ENCODE measurements at places on chromosomes 11 and 22.

DNA sequence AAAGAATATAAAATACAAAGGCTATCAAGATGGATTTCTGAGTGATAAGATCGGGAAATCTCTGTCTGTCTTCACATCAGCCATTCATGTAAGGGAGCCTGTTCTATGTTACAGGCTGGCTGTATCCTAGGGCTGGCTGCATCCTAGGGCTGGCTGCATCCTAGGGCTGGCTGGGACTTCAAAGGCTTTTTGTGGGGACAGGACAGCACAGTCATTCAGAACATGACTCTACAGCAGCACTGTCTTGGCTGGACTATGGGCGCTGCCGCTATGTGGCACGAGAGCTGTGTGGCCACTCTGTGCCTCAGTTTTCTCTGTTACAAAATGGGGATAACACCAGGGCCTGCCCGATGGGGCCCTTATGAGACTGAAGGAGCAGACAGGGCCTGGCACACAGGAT is 10.2 kb downstream of the ADAMTS8 start:
- no peak for DNase-seq

GRCh38 chr11:59225017-59225416 is 12.3 kb upstream of the MPEG1 start:
- no peak for DNase-seq

DNA sequence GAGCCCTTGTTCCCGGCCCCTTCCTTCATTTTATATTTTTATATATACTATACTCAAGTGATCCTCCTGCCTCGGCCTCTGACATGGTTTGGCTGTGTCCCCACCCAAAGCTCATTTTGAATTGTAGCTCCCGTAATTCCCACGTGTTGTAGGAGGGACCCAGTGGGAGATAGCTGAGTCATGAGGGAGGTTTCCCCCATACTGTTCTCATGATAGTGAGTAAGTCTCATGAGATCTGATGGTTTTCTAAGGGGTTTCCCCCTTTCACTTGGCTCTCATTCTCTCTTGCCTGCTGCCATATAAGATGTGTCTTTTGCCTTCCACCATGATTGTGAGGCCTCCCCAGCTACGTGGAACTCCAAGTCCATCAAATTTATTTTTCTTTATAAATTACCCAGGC is 7.2 kb upstream of the ZNF280A start:
- no peak for DNase-seq

DNA sequence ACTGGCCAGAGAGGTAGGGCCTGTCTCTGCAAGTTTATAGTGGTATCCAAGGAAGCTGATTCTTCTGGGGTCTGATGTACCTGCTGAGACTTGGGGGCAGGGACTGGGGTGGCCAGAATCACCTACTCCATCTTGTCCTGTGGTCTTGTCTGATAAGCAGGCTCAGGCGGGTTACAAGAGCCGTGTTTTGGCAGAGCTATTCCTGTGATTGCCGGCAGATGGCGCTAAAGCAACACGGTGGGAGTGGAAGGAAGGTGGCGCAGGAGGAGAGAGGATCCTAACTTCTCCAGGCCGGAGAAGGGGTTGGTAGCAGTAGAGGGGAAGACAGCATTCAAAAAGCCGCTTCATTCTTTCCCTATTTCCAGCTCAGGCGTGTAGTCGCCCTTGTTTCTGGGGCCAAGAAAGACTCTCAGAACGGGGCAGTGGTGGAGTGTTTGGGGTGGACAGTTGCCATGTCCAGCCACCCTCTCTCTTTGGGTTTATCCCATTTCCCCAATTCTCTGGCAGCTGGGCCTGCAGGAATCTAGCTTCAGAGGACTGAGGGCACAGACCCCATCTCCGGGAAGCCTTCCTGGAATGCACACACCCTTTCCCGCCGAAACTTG is 15.1 kb downstream of the CHRM1 start:
- DNase-seq = peak; percentile 62

- DNase-seq = no peak
These were observed 381.8 kb downstream of the TBC1D22A start for GRCh38 chr22:47144076-47144765.

GRCh38 chr22:40965936-40966725 is 15.0 kb downstream of the RBX1 start:
- DNase-seq = no peak

DNA sequence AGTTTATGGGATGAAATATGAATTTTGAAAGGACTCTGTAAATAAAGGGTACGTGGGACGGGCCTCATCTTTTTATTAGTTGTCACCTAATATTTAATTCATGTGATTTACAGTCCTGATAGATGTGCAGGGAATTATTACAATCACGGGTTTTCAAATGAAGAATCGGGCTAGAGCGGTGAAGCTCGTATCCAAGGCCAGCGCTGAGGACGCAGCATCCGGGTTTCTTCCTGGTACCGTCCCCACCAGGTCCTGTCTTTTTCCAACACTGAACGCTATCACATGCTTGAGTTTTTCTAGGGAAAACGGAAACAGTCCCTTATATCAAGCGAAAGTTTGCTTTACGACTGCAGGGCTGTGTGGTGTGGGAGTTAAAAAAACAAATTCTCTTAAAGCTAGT is 787 bp downstream of the SMDT1 start:
- DNase-seq = no peak

- no peak for DNase-seq
These were observed 59.7 kb upstream of the BARX2 start for GRCh38 chr11:129315781-129316579.

DNA sequence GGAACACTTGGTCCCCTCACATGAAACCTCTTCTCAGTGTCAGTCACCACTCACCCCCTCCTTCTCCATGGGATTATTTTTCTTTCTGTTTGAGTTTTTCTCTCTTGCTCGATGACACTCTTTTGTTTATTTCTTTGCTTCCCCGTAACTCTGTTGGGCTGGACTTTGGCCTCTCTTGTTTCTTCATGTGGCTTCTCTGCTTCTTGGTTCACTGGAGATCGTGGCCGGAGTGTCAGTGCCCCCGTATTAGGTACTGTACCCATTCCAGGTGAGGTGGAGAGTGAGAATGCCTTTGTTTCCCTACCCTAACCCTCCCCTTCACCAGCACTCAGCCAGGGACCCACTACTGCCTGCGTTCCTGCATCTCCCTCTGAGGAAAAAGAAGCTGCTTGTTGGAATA is 32.5 kb downstream of the CYB5R2 start:
- DNase-seq = no peak

GRCh38 chr11:45684440-45684839 is 19.0 kb upstream of the CHST1 start:
- no peak for DNase-seq

GRCh38 chr11:23730307-23730998 is 766.4 kb upstream of the LUZP2 start:
- DNase-seq = no peak

- DNase-seq = no peak
These were observed 269.3 kb upstream of the ANO3 start for GRCh38 chr11:26062660-26063059.

GRCh38 chr11:41522391-41522790 is 62.9 kb upstream of the LRRC4C start:
- DNase-seq = no peak

GRCh38 chr11:121487191-121487590 is 34.4 kb upstream of the SORL1-AS1 start:
- DNase-seq = no peak

GRCh38 chr11:39668640-39669039 is 1790.8 kb downstream of the LRRC4C start:
- DNase-seq = no peak

DNA sequence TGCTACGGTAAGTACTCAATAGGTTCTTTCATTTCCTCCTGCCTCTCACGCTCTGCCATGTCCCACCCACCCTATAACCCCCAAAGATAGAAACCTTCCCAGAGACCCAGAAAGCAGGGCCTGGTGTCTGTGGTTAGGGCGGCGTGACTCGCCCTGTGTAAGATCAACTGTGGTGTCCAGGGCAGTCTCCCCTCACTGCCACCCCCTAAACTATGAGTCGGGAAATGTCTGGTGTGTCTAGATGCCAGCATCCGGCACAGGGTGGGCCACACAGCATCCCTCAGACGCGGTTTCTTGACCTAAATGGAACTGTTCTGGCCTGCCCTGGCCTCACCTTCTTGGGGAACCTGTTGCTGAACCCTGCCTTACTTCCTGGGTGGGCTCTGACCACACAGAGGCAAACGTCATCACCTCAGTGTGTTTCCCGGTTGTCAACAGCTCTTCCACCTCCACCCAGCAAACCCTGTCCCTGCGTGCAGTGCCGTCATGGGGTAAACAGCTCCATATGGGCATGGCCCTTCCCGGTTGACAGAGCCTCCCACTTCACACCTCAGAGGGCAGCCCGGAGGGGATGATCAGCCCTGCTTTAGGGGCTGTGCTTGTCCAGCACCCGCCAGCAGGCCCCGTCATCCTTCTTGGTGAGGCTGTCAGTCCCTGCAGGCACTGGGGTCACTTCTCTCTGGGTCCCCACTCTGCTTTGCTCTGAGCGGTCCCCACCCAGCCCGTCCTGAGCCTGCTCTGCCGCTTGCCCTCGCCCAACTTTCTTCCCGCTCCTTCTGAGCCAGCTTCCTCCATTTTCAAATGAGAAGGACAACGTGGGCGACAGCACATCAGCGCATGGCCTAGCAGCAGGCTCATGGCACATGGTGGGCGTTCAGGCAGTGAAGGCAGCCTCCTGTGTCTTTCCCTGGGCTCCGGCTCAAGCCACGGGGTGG is 6.0 kb downstream of the WNT11 start:
- no peak for DNase-seq

DNA sequence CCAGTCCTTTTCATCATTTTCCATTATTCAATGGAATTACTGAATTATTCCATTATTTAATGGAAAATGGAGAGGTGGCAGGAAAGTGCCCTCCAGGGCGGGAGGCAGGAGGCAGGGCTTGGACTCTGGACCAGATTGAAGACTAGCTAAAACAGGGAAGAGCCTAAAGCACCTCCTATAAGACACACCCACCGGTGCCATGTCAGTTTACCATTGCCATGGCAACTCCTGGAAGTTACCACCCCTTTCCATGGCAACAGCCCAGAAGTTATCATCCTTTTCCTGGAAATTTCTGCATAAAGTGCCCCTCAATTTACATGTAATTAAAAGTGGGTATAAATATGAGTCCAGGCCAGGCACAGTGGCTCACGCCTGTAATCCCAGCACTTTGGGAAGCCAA is 443.7 kb downstream of the TBC1D22A start:
- no peak for DNase-seq

- DNase-seq = no peak
These were observed 61.6 kb upstream of the PTPN5 start for GRCh38 chr11:18853086-18853720.

DNA sequence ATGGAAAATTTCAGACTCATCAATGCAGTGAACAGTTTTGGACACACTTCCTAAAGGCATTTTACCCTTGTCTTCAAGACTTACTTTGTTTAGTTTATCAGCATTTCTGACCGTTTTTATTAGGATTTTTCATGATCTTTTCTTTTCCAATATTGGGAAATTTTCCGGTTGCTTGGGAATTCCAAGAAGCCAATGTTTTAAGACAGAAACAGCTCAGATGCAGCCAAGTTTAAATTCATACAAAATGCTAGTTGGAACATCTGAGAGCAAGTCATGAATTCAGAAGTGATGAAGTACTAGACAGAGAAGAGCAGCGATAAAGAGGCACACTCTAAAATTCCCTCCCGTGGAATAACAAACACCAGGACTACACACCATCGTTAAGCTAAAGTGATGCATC is 68.6 kb downstream of the RAB38 start:
- DNase-seq = no peak

DNA sequence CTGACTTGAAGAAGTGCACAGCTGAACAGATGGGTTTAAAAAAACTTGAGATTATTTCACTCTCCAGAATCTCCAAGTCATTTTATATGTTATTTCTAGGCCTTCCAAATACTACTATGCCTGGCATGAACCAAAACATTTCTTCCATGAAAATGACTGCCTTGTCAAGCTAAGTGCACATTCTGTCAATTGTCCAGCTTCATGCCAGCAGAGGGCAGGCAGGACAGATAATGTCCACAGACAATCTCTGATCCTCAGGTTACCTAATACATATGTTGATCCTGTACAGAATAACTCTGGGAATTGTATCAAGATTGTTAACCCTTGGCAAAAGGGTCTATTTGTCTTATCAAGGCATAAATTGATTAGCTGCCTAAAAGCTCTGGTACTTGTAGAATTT is 229.5 kb downstream of the AASDHPPT start:
- no peak for DNase-seq

DNA sequence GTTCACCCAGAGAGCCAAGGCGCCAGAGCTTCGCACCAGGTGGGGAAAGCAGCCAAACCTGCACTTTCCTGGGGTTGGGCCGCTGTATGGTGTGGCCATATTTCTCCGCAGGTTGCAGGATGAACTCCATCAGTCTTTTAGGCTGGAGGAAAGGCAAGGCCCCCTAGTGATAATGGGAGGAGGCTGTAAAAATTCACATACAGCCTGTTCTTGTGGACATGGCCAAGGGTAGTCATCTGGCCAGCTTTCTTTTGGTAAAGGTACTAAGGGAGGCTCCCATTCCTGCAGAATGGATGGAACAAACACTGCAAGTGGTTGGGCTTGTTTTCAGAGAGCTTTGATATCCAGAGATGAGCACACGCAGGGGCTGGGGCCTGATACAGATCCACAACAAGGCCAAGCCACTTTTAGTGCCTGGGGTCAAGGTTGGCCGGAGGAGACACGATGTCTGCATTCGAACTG is 29.6 kb downstream of the C22orf31 start:
- no peak for DNase-seq

DNA sequence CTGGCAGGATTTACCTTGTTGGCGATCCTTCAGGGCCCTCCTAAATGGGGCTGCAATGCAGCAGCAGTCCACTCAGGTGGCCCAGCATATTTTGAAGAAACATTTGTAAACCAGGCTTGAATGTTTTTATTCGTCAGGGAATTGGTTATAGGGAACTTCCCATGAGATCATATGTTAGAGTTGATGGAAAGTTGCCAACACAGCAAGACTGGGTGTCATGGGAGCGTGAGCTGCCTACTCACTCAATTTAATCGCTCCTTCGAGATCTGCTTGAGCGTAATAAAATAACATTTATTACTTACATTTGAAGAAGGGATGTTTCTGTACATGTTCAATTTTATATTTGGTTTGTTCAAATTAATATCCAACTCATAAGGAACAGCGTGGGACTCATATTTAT is 19.4 kb downstream of the OR2AT4 start:
- no peak for DNase-seq

- DNase-seq = no peak
These were observed 24.1 kb downstream of the CTSC start for GRCh38 chr11:88313441-88313840.

DNA sequence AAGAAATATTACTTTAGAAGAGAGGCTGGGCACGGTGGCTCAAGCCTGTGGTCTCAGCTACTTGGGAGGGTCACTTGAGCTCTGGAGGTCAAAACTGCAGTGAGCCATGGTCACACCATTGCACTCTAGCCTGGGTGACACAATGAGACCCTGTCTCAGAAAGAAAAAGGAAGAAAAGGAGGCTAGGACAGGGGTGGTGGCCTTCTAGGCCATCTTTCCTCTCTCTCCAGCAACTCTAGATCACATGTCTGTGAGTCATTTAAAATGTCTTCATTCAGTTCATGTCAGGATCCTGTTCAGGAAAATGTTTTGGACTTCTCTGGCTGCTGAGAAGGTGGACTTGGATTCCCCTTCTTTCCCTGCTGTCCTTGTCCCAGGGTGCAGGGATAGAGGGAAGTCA is 53.3 kb downstream of the PPFIA1 start:
- DNase-seq = no peak

All from stimulated activated CD8-positive, alpha-beta memory T cell treated with anti-CD3 and anti-CD28 coated beads, Interleukin-15, amount 100 ng/mL, for 24 hours (primary cell).